ENCODE measurements at places on chromosomes 16 and 17. TPM values are rescaled to one million over a fixed set of nuclear protein-coding genes. Genes with fewer than 3 reads are reported as not detected.

The NKD1 gene
- 2.4 TPM for total RNA-seq

The RTN4RL1 gene
- 0.14 TPM for total RNA-seq

The HS3ST4 gene
- not detected for total RNA-seq

The RHBDL1 gene
- 3.5 TPM for total RNA-seq

The CEP112 gene
- total RNA-seq, result 5.0 TPM

The PCGF2 gene
- total RNA-seq, result 7.7 TPM

The RANBP10 gene
- 24.8 TPM for total RNA-seq

The NRN1L gene
- total RNA-seq, result 0.60 TPM

The LSM12 gene
- 46.0 TPM for total RNA-seq

The RNF222 gene
- 0.07 TPM for total RNA-seq

The DPEP1 gene
- total RNA-seq, result not detected

The C17orf100 gene
- total RNA-seq, result 2.9 TPM

The CANT1 gene
- total RNA-seq, result 58.1 TPM

The PLEKHH3 gene
- 1.9 TPM for total RNA-seq

The HBA1 gene
- total RNA-seq, result not detected

The CTRB1 gene
- total RNA-seq, result not detected

The MARCHF10 gene
- not detected for total RNA-seq

The FOXJ1 gene
- 1.5 TPM for total RNA-seq

The KRTAP1-5 gene
- not detected for total RNA-seq

The PNMT gene
- 0.41 TPM for total RNA-seq

The C1QBP gene
- total RNA-seq, result 203 TPM

The SYCE1L gene
- 4.3 TPM for total RNA-seq

The DOC2B gene
- total RNA-seq, result 0.12 TPM

The C16orf95 gene
- total RNA-seq, result 17.8 TPM

The KRTAP9-2 gene
- not detected for total RNA-seq

The CCDC92B gene
- 0.14 TPM for total RNA-seq
